ENCODE measurements at places on chromosomes 13 and 19. TPM values are rescaled to one million over a fixed set of nuclear protein-coding genes. Genes with fewer than 3 reads are reported as not detected.

The SIGLEC11 gene
- total RNA-seq, result not detected

GRCh38 chr19:1244693-1245451 lies 3.3 kb downstream of the ATP5F1D start:
- peaks cover 22% of the 10 kb centered on the region for H3K4me1 ChIP-seq
- DNase-seq, result no peak
- peak overlapping the region; percentile 81 for H3K27ac ChIP-seq
- no peaks in the 10 kb centered on the region for H3K27me3 ChIP-seq
- H3K36me3 ChIP-seq, result peaks cover 8% of the 10 kb centered on the region

- no peak overlapping the region for H3K27ac ChIP-seq
- no peaks in the 10 kb centered on the region for H3K27me3 ChIP-seq
- H3K4me1 ChIP-seq, result peaks cover 2% of the 10 kb centered on the region
Observed at GRCh38 chr19:36674201-36674600, 7.6 kb upstream of the ZNF461 start.

The PSG11 gene
- not detected for total RNA-seq

GRCh38 chr13:106507560-106508274 lies 27.7 kb downstream of the EFNB2 start:
- peaks cover 2% of the 10 kb centered on the region for H3K4me1 ChIP-seq
- H3K4me3 ChIP-seq, result no peak overlapping the region
- H3K36me3 ChIP-seq, result no peaks in the 10 kb centered on the region
- peaks cover 16% of the 10 kb centered on the region for H3K27me3 ChIP-seq
- peak; percentile 17 for DNase-seq
- no peak overlapping the region for H3K27ac ChIP-seq

- no peak overlapping the region for H3K4me3 ChIP-seq
- DNase-seq, result no peak
- no peaks in the 10 kb centered on the region for H3K27me3 ChIP-seq
- H3K27ac ChIP-seq, result no peak overlapping the region
Observed at GRCh38 chr13:66427458-66427861, 802.7 kb downstream of the PCDH9 start.

DNA sequence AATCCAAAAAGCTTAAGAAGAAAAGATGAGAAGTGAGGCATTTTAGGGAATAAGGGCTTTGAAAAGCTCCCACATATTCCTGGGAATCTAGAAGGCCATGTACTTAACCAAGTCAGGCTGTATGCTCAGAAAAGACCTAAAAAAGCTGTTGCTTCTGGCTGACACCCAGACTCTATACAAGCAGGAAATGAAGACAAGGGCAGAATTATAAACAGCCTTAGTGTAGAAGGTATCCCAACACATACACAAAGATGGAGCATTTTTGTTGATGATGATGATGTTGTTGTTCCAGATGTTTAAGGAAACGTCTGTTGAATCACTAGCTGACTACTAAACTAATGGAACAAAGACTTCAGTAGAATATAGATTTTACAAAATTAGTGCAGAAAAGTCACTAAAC lies 26.1 kb upstream of the N4BP2L1 start:
- H3K4me3 ChIP-seq, result no peak overlapping the region
- no peaks in the 10 kb centered on the region for H3K27me3 ChIP-seq
- peaks cover 24% of the 10 kb centered on the region for H3K36me3 ChIP-seq
- DNase-seq, result no peak

The SLC7A10 gene
- total RNA-seq, result not detected

The FCER2 gene
- total RNA-seq, result 3.0 TPM

DNA sequence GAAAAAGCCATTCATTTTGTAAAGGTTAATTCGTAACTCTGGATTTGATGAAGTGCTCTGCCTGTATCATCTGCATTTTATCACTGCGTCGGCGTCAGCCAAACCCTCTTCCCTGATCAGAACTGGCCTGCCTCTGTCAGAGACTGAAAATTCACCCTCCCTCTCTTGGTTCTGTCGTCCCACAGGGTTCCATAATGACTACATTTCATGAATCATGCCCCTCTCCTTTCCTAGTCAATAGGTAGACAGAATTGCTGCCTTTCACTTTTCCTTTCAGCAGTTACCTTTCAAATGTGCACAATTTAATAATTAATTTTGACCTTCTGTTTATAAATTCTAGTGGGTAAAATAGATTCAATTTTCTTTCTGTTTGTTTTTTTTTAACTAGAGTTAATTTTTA lies 423.4 kb downstream of the RFC3 start:
- no peak overlapping the region for H3K27ac ChIP-seq
- DNase-seq, result no peak
- H3K4me3 ChIP-seq, result no peak overlapping the region
- no peaks in the 10 kb centered on the region for H3K36me3 ChIP-seq

The SCAF1 gene
- total RNA-seq, result 54.5 TPM

GRCh38 chr13:80235166-80235966 lies 105.6 kb downstream of the SPRY2 start:
- H3K4me3 ChIP-seq, result no peak overlapping the region
- no peak overlapping the region for H3K27ac ChIP-seq
- no peaks in the 10 kb centered on the region for H3K36me3 ChIP-seq
- H3K27me3 ChIP-seq, result no peaks in the 10 kb centered on the region

- peaks cover 25% of the 10 kb centered on the region for H3K36me3 ChIP-seq
- no peaks in the 10 kb centered on the region for H3K4me1 ChIP-seq
- H3K4me3 ChIP-seq, result no peak overlapping the region
- no peak overlapping the region for H3K27ac ChIP-seq
- no peak for DNase-seq
- H3K27me3 ChIP-seq, result no peaks in the 10 kb centered on the region
Observed at GRCh38 chr13:52414963-52415362, 9.0 kb upstream of the THSD1 start.

The ZSCAN1 gene
- total RNA-seq, result not detected

DNA sequence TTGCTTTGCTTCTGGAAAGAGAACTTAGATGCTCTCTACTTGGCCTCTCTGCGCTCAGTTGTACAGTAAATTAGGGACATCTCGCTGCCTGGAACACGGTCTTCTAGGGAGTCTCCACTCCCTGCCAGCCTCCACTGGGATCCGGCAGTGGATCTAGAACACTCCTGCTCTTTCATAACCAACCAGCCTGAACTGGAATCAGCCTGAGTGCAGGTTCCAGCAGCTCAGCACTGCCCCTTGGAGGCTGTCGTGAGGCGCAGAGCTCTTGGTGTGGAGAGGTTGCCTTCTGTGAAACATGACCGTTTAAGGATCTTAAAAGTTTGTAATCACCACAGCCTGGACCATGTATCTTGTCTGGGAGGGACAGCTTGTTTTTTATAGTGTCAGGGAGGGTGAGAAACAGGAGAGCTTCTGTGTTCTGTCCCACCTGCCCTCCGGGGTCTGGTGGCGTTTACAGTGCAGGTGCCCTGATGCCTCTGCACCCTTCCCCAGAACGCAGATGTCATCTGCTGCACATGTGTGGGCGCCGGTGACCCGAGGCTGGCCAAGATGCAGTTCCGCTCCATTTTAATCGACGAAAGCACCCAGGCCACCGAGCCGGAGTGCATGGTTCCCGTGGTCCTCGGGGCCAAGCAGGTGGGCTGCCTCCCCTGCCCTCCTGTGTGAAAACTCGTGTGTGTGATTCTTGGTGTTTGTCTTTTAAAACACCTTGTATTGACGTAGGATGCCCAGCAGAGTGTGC lies 24.8 kb downstream of the UPF1 start:
- peaks cover 44% of the 10 kb centered on the region for H3K36me3 ChIP-seq
- H3K4me3 ChIP-seq, result no peak overlapping the region
- H3K27me3 ChIP-seq, result no peaks in the 10 kb centered on the region
- H3K4me1 ChIP-seq, result no peaks in the 10 kb centered on the region
- no peak overlapping the region for H3K27ac ChIP-seq

The ALOX5AP gene
- 42.2 TPM for total RNA-seq

The DHDH gene
- 1.4 TPM for total RNA-seq

The NHLRC3 gene
- 17.5 TPM for total RNA-seq

GRCh38 chr13:29817604-29818378 lies 32.6 kb downstream of the UBL3 start:
- H3K36me3 ChIP-seq, result peaks cover 10% of the 10 kb centered on the region
- peaks cover 42% of the 10 kb centered on the region for H3K4me1 ChIP-seq
- H3K27me3 ChIP-seq, result no peaks in the 10 kb centered on the region
- peak overlapping the region; percentile 56 for H3K4me3 ChIP-seq
- peak overlapping the region; percentile 76 for H3K27ac ChIP-seq
- no peak for DNase-seq

The TLE6 gene
- 5.1 TPM for total RNA-seq

DNA sequence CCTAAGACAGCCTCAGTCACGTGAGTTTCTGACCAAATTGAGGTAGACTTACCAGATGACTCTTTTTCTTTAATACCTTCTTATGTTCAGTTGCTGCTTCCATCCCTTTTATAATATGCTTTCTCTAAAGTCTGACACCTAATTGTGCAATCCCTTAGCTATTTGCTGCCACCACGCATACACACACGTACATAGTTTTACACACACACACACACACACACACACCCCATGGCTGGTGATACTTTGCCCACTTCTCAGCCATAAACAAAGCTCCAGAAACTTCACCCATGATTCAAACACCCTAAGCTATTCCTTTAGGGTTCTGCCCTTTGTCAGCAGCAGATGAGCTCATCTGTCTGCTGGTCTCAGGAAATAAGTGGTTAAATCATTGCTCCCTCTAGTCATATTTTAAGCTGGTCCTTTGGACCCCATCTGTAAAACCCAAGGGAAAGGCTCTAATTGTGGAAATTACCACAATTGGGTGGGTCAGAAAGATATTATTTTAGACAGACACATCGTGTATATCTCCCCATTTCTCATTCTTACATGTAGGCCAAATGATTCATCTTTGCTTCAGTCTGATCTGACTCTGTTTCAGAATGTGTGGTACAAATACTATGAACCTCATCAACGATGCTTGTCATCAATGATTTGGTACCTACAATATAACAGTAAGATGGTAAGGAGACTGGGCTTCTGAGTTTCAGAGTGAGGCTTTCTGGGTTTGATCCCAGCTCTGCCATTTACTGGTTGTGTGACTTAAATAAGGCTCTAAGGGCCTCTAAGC lies 69.2 kb downstream of the NALCN start:
- DNase-seq, result no peak
- H3K36me3 ChIP-seq, result no peaks in the 10 kb centered on the region
- H3K27me3 ChIP-seq, result peaks cover 3% of the 10 kb centered on the region
- no peaks in the 10 kb centered on the region for H3K4me1 ChIP-seq
- no peak overlapping the region for H3K27ac ChIP-seq

The GAPDHS gene
- not detected for total RNA-seq

The NCR1 gene
- 0.58 TPM for total RNA-seq

GRCh38 chr19:35293363-35293739 lies 1.4 kb downstream of the MAG start:
- no peak overlapping the region for H3K27ac ChIP-seq
- no peaks in the 10 kb centered on the region for H3K36me3 ChIP-seq
- H3K4me1 ChIP-seq, result peaks cover 9% of the 10 kb centered on the region
- H3K4me3 ChIP-seq, result no peak overlapping the region

DNA sequence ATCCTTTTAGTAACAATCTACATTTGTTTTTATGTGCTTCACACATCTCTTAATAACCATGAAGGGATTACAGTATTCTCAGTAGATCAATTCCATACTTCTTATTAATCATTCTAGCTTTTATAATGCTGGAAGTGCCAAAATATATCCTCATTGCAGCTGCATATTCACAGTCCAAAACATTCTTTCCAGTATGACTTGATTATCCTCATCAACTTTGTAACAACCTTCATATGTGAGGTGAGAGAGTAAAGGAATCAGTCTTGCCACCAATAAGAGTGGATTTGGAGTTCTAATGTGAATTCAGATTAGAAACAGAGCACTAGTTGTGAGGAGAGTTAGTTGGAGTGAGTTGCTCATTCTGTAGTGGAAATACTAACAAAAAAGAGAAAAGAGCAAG lies 208.0 kb upstream of the SPRY2 start:
- H3K27me3 ChIP-seq, result peaks cover 1% of the 10 kb centered on the region
- no peak overlapping the region for H3K27ac ChIP-seq
- H3K4me3 ChIP-seq, result no peak overlapping the region
- H3K4me1 ChIP-seq, result peaks cover 4% of the 10 kb centered on the region

The CD33 gene
- not detected for total RNA-seq

DNA sequence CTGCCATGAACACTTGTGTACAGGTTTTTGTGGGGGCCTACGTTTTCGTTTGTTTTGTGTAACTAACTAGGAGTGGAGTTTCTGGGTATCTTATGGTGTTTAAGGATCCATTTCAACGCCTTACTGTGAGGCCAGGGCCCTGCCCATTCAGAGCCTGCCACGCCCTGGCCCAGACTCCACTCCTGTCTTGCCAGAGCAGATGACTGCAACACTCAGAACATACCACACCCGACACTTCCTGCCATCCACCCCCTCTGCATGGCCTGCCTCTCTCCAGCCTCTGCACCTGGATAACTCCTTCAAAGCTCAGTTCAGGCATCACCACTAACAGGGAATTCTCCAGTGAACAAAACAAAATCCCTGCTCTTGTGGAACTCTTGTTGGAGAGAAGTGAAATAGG lies 43.2 kb downstream of the RGCC start:
- DNase-seq, result peak; percentile 63
- H3K27ac ChIP-seq, result peak overlapping the region; percentile 53
- H3K4me1 ChIP-seq, result peaks cover 68% of the 10 kb centered on the region
- no peaks in the 10 kb centered on the region for H3K27me3 ChIP-seq

DNA sequence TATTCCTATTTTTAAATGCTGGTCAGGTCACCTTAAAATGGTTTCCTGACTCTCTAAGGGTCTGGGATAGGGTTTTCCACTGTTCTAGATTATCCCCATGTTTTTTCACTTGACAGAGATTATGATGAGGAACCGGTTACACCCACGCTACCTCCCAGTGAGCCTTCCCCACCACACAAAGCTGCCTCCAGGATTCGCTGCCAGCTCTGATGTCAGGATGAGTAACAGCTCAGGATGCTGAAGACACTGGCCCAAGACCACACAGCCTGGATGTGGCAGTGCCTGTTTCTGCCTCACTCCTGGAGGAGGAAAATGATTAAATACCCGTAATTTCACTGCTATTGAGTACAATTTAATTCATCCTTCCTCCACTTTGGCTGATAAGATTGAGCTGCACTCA lies 22.9 kb downstream of the ZNF114 start:
- H3K27me3 ChIP-seq, result no peaks in the 10 kb centered on the region
- H3K4me1 ChIP-seq, result peaks cover 8% of the 10 kb centered on the region
